ENCODE measurements at places on chromosomes 11 and 22.
A peak's percentile ranks its signal among the peaks of the same experiment; 100 is the strongest.

DNA sequence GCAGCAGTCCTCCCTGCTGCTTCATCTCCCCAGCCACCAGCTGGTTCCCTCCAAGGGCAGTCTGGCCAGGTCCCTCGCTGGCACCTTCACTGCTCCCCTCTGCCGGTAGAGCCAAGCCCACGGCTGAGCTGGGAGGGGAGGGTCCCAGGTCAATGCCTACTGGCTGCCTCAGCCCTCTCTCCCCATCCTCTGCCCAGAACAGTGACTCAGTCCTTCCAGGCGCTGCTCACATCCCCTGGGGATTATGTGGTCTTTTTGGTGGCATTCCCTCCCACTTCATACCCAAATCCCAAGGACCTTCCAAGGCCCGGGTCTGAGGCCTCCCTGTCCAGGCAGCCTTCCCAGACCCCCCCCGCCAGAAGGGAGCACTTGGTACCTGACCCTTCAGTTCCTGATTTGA is 44.9 kb downstream of the WNT7B start:
- no peak for DNase-seq

- DNase-seq: no peak
Measured at GRCh38 chr11:64611869-64612646, 21.0 kb downstream of the SLC22A12 start.

GRCh38 chr11:20278727-20279126 is 84.8 kb upstream of the HTATIP2 start:
- peak; percentile 19 for DNase-seq

GRCh38 chr11:72718101-72718501 is 34.1 kb downstream of the ARAP1 start:
- no peak for DNase-seq

DNA sequence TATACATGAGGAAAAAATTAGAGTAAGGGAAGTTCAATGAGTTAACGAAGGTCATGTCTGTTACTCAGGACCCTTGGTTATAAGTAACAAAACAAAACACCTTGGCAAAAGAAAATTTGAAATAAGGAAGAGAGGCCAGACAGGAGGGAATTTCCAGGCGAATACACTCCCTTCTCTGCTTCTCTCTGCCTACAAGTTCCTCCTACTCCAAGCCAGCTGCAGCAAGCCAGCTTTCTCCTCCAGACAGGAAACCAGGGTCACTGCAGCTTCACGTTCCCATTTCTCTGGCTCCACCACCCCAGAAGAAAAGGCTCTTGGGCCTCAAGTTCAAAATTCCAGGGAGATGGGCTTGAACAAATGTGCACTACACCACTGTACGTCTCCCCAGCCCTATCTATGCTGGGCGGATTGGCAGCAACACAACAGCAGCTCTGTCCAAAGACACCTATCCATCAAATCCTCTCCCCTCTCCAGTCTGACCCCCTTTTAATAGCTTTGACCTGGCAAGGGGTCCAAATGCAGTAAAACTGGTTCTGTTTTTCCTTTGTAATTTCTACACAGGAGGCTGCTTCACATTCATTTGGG is 27.7 kb downstream of the SMCO4 start:
- no peak for DNase-seq

GRCh38 chr22:50507421-50507990 is at the start of gene LMF2:
Gene LMF2, minus strand, starts transcription at chr22:50507702. Its CDS starts 27 bp downstream, at chr22:50507675.
- DNase-seq: peak; percentile 99

GRCh38 chr11:57310630-57311086 is 14.1 kb downstream of the TNKS1BP1 start:
- no peak for DNase-seq

- DNase-seq: no peak
Measured at GRCh38 chr22:19061471-19062138, 60.6 kb downstream of the DGCR2 start.

DNA sequence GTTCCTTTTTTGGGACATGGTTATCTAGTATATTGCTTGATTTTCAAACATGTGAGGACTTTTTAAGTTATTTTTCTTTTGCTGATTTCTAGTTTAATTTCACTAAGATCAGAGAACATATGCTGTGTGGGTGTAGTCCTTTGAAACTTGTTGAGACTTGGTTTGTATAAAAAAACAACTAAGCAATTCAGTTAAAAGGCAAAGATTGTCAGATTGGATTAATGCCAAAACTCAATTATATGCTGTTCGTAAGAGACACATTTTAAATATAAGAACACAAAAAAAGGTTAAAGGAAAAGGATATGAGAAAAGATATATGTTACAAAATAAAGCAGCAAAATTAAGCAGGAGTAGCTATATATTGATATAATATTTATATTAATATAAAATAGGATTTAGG is 17.8 kb upstream of the RRM1 start:
- DNase-seq: no peak

DNA sequence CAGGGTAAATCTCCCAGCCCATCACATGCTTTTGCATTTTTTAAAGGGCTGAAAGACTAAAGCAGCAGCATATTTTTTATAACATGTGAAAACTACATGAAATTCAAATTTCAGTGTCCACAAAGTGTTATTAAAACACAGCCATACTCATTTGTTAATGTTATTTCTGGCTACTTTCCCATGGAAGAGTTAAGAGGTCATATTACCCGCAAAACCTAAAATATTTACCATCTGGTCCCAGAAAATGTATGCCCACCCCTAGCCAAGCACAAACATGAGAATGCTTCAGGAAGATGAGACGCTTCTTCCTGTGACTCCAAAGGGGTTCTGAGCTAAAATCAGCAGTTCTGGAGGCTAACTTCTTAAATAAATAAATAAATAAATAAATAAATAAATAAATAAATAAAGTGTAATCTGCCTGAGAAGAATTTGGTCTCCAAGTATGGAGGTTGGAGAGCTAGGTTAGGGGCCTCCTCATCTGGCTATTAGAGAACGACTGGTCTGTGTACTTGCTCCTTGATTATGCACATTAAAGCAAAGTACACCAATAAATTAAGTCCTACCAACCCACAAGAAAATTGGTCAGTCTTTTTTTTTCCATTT is 9.7 kb downstream of the IMMP1L start:
- DNase-seq: no peak

GRCh38 chr11:82995754-82996398 is 75.8 kb downstream of the RAB30 start:
- peak; percentile 37 for DNase-seq

DNA sequence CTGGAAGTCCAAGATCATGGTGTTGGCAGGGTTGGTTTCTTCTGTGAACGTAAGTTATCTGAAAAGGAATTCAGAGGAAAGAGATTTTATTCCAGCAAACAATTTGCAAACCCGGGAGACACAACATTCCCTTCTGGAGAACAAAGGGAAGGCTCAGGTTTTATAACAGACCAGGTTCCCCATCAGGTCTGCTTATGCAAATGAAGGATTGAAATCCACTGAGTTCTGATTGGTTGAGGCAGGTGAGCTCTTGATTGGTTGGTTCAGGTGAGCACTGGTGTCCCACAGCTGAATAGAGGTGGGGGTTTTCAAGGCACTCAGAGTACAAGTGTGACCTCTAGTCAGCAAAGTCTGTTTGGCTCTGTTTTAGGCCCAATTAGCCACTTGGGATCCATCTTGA is 1306.8 kb downstream of the TBC1D22A start:
- no peak for DNase-seq

DNA sequence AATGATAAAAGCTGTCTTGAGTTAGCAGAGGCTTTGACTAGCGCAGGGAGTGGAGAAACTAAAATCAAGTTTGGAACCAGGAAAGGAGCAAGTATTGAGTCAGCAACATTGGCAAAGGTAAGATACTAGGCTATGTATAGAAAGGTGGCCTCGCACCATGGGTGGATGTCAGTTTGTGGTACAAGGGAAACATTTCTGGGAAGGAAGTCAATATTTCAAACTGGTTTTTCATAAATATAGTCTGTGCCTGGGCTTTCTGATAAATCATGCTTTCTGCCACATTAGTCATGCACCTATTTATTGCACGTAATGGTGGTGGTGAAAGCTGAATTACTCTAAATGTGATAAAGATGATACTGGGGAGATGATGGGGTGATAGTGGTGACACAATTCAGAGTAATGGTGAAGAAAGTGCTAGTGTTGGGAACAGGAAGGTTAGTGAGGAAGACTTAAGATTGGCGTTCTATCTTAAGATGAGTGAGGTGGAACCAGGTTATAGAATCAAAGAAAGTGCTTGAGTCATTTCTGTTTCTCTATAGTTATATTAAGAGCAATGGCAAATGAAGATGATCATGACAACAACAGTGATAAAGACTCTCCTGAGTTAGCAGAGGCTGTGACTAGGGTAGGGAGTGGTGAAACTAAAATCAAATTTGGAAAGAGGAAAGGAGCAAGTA is 729.0 kb downstream of the FAM181B start:
- no peak for DNase-seq

DNA sequence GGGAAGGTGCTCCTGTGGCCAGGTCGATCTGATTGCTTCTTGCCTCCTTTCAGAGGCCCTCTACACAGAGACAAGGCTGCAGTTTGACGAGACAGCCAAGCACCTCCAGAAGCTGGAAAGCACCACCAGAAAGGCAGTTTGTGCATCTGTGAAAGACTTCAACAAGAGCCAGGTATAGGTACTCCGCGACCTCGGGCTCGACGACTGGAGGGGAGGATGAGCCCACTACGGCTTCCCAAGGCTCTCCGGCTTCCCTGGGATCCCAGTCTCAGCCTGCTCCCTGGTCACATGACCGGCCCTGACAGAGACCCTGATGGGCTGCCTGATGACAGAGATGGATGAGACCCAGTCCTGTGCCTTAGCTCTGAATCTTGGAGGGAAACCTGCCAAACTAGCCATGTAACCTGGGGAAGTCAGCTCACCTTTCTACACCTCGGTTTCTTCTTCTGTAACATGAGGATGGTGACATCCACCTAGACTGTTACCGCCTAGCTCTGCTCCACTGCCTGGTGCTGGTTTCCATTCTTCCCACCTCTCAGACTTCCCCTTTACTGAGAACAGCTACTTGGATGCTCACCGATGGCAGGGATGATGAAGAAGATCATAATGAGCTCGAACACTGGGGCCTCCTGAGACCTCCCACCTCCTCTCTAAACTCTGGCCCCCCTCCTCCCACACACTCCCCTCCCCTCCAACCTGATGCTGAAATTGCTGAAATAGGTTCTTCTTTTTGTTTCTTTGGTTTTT is 8.9 kb downstream of the RIBC2 start:
- DNase-seq: no peak

GRCh38 chr11:5833446-5833845 is 8.3 kb downstream of the OR52E6 start:
- DNase-seq: no peak

DNA sequence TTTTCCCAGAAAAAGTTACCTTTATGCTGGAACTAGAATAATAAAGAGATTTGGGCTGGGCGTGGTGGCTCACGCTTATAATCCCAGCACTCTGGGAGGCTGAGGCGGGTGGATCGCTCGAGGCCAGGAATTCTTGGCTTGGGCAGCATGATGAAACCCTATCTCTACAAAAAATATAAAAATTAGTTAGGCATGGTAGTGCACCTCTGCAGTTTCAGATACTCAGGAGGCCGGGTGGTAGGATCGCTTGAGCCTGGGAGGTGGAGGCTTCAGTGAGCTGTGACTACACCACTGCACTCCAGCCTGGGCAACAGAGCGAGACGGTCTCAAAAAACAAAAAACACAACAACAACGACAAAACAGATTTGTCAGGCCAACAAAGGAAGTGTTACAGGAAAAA is 119.3 kb upstream of the OR9Q1 start:
- no peak for DNase-seq

- DNase-seq: no peak
Measured at GRCh38 chr11:58927393-58928106, 11.7 kb upstream of the GLYATL1 start.

DNA sequence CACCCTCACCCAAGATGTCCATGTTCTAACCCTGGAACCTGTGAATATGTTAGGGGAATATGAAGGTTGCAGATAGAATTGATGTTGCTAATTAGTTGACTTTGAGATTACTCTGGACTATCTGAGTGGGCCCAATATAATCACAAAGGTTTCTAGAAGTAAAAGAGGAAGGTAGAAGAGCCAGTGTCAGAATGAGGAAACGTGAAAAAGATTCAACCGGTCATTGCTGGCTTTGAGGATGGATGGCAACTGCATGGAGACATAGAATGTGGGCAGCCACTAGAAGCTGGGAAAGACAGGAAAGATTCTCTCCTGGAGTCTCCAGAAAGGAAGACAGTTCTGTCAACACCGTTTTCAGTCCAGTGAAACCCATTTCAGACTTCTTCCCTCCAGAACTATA is 86.6 kb downstream of the CLPB start:
- DNase-seq: no peak

GRCh38 chr11:94854770-94855633 is 86.8 kb downstream of the AMOTL1 start:
- DNase-seq: no peak

- no peak for DNase-seq
Measured at GRCh38 chr11:67648796-67649613, 1.5 kb downstream of the ACY3 start.

- no peak for DNase-seq
Measured at GRCh38 chr11:111135101-111135500, 110.4 kb upstream of the POU2AF2 start.

DNA sequence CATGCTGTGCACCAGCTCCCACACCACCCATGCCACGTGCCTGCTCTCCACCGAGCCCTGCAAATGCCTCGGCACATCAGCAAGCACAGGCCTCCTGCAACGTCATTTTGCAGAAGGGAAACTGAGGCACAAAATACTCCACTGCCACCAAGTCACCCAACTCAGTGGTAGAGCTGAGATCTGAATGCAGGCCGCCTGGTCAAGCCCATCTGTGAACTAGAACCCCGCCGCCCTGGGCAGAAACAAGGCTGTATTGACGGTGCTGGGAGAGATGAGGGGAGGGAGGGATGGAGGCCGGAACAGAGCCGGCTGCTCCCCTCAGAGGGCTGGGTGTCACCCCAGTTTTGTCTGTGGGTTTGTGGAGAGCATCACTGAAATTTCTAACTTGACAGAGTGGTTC is 81.4 kb downstream of the CDKN1C start:
- no peak for DNase-seq

DNA sequence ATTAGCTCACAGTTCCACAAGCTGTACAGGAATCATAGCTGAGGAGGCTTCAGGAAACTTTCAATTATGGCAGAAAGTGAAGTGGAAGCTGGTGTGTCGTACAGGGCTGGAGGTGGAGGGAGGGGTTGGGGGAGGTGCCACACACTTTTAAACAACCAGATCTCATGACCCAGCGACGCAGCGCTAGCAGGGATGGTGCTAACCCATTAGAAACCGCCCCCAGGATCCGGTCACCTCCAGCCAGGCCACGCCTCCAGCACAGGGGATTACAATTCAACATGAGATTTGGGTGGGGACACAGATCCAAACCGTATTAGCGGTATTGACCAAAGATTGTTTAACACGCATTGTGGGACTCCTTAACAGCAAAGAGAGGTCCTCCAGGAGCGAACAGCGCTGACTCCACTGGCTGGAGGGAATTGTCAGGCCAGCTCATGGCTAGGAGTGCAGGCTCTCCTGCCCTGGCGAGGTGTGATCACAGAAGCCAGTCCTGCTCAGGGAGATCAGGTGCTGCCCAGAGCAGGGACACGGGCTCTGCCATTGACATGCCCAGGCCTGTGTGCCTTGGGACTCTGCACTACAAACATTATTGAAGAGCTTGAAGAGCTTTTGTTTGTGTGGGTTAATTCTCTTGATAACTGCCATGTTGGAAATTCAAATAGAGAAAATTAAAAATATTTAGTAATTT is 215.3 kb downstream of the TBC1D22A start:
- DNase-seq: no peak

- no peak for DNase-seq
Measured at GRCh38 chr11:110522471-110522870, 92.7 kb downstream of the FDX1 start.
